Activated CD4-positive, alpha-beta T cell treated with anti-CD3 and anti-CD28 coated beads, Interleukin-2, amount 50 U/mL, for 16 hours (primary cell): ENCODE measurements at places on chromosomes 1 and 21.

DNA sequence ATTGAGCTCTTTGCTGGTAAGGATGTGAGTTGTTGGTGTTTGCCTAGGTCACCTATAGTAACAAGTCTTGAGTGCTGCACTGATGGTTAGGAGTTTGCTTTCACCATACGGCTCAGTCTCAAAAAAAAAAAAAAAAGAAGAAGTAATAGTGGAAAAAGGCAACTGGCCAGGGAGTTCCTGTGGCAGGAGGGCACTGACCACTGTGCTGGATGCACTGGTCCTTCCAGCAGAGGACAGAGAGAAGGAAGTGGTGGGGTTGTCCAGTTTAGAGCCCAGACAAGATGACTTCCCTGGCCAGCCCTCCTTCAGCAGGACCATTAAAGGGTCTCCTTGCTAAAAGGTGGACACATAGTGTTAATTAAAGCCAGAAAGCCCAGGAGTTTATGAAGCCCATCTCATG, 11.9 kb upstream of the PTCH2 start:
- DNase-seq = no peak

DNA sequence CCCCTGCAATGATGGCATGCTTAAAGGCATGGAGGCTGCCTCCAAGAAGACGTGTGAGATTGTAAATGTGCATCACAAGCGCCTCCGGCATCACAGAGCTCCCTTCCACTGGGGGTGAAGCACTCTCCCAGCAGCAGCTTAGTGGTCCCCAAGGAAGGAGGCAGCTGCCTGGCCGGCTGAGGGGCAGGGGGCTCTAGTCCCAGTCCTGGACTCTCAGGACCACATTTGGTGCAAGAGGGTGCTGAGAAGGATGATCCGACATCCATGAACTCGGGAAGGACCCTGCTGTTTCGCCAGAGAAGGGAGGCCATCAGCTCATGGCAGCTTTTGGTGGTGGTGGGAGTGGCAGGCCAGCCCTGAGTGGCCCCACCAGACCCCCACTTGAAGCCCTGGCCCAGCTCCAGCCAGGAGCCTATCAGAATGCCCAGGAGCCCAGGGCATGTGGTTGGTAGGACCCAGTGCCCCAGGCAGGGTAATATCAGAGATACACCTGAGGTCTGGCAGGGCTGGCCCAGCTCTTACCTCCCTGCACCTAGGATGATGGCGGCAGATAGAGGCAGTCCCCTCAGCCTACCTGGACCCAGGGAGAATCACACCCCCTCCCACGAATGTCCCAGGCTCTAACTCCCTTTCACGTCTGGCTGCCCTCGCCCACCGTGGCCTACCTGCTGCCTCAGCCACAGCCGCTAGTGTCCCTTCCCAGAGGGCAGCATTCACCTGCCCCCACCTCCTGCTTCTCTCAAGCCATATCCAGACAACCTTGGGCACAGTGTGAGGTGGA, 2.4 kb upstream of the WNT9A start:
- no peak for DNase-seq

DNA sequence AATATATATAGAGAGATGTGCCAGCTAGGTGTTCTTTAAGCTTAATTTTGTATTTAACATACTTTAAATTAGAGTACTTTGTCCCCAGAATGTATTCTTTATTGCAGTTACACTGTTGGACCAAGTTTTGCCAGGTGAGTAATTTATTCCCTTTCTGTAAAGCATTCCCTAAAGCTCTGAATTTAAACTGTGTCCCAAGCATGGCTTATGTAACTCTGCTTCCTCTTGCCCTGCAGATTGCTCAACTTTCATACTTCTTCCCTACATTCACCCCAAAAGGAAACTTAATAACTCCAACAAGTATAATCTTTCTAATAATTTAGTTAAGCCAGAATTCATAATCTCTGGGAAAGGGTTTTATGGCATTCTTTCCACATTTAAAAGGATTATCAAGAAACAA, 5.6 kb downstream of the LYPLAL1 start:
- no peak for DNase-seq

GRCh38 chr1:208852911-208853310, 608.7 kb upstream of the PLXNA2 start:
- DNase-seq = no peak

DNA sequence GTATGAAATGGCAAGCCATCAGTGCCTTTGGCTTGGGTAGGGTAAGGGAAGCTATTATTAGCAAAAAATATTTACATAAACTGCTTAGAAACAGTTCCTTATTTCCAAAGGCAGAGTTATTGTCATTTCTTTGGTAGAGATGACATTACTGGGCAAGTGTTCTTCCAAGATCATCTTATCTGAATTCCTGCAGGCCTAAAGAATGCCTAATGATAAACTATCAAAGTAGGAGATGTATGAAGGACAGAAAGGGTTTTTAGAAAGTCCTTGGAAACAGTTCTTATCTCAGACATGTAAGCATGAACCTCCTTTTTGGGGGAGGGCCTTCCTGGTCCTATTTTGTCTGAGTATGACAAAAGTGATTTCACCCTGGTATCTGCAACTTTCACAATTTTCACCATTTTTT, 5.1 kb upstream of the FRRS1 start:
- no peak for DNase-seq

- peak; percentile 35 for DNase-seq
These were observed 1.9 kb downstream of the FTCD start for GRCh38 chr21:46153247-46154154.

DNA sequence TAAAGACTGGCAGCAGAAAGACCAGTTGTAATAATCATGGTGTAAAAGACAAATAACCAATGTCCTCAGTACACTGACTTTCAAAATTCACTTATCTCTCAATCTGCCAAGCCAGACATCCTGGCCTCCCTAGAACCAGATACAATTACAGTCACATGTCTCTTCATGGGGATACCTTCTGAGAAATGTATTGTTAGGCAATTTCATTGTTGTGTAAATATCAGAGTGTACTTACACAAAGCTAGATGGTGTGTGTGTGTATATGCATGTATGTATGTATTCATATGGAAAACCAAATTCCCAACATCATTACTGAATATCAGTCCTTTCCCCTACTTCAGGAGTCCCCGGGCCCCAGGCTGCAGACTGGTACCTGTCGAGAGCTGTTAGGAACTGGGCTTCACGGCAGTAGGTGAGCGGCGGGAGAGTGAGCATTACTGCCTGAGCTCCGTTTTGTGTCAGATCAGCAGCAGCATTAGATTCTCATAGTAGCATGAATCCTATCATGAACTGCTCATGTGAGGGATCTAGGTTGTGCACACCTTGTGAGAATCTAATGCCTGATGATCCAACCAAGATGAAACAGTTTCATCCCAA, 65.3 kb upstream of the ZNF326 start:
- no peak for DNase-seq

- no peak for DNase-seq
These were observed 66.7 kb upstream of the GJB5 start for GRCh38 chr1:34688006-34688741.
